ENCODE measurements at places on chromosomes 3 and 15.

- no peak for DNase-seq
Measured at GRCh38 chr15:61064651-61065050, 164.5 kb downstream of the RORA start.

GRCh38 chr3:104687362-104687761 lies 679.3 kb upstream of the ALCAM start:
- no peak for DNase-seq

DNA sequence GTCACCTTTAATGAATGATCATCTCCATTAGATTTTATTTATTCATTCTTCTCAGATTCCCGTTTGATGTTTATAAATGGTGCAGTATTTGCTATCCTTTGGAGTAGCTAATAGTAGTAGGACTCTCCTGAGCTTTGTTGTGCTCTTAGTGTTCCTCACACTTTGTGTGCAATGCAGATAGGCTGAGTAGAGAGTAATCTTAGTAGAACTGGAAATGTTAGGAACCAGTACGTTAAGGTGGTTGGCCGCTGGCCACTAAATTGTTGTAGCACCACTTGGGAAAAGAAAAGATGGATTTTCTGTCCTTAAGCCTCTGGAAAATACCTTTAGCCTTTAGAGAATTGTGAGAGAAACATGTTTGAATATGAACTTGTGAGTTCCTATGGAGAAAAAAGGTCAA lies 19.9 kb upstream of the EBLN2 start:
- no peak for DNase-seq

DNA sequence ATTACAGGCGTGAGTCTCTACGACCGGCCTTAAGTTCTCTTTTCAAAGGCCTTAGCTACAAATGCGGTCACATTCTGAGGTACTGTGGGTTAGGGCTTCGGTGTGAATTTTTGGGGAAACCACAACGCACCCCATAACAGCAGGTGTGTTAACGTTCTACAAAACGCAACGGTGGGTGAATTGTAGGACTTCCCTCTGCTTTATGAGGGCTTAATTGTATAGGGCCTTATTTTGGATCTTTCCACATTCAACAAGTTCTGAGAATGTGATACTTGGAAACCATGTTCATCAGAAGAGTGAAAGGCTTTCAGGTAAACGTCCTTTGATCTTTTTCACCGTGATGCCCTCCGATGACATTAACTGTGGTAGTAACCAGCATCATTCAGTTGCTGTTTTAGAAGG lies 998.6 kb upstream of the CFAP20DC start:
- DNase-seq, result no peak

- DNase-seq, result no peak
Measured at GRCh38 chr3:11555211-11555782, 88.4 kb downstream of the VGLL4 start.

- no peak for DNase-seq
Measured at GRCh38 chr15:93088200-93088980, 621 bp downstream of the RGMA start.

- DNase-seq, result no peak
Measured at GRCh38 chr3:180776433-180776832, 97.1 kb upstream of the CCDC39 start.

- DNase-seq, result peak; percentile 64
Measured at GRCh38 chr15:66907826-66908743, 157.3 kb upstream of the SMAD3 start.

DNA sequence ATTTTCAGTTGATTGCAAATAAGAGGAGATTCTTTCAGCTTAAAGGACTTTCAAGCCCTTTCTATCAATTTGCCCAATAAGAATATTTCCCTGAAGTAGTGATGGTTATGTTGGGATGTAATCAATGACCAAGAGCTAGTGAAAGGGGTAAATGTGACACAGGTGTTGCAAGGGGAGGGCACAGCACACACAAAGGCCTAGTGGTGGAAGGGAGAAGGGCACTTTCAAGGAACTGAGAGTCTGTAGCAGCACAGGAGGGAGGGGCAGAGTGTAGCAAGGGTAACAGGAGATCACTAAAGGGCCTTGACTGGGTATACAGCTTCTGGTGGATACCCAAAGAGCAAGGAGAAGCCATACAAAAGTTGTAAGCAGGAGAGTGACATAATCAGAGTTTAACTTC lies 217.8 kb upstream of the ARHGEF26 start:
- no peak for DNase-seq

GRCh38 chr3:68121287-68121686 lies 466.9 kb upstream of the SUCLG2 start:
- no peak for DNase-seq

GRCh38 chr3:131217296-131217741 lies 164.3 kb upstream of the NUDT16 start:
- no peak for DNase-seq

DNA sequence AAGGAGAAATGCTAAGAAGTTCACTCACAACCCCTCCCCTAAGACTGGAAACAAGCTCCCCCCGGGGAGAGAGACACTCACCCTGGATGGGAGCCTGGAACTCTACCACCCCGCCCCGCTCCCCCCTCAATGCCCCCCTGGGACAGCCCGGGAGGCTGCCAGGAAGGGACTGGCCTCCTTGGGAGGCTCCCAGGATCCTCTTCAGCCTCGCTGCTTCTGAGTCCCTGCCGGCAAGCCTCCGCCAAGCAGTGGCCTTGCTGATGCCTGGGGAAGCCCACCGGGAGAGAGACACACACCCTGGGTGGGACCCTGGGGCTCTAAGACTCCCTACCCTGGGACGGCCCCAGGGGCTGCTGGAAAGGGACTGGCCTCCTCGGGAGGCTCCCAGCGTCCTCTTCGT lies 33.4 kb downstream of the CPEB1 start:
- DNase-seq, result no peak

- no peak for DNase-seq
Measured at GRCh38 chr3:98680723-98681122, 82.4 kb upstream of the ST3GAL6 start.

DNA sequence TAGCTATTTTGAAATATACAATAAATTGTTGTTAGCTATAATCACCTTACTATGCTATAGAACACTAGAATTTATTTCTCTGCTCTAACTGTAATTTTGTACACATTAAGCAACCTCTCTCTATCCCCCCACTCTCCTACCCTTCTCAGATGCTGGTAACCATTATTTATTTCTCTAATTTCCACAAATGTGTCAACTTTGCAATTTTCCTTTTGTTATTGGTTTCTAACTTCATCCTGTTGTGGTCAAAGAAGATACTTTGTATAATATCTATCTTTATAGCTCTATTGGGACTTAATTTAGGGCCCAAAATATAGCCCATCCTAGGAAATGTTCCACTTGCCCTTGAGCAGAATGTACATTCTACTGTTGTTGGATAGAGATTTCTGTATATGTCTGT lies 229.3 kb downstream of the SATB1 start:
- DNase-seq, result no peak

- no peak for DNase-seq
Measured at GRCh38 chr15:45439521-45440260, 61.3 kb upstream of the GATM start.

- DNase-seq, result no peak
Measured at GRCh38 chr3:25273582-25274171, 154.4 kb upstream of the RARB start.

DNA sequence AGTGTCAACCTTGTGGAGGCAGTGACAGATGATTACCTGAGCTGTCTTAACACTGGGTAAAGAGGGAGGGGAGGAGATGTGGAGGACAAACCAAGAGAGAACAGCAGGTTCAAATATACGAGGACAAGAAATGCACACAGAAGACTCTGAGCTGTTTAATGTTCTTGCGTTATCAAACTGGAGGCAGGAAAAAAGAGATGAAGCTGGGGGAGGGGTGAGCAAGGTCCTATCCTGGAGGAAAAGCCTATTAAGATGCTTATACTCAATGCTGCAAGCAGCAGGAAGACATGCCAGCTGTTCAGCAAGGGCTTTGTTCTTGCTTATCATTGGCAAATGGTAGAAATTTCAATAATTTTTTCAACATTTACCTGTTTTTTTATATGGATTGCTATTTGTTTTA lies 345.7 kb upstream of the TRIM42 start:
- DNase-seq, result no peak

- no peak for DNase-seq
Measured at GRCh38 chr3:53994986-53995603, 103.4 kb upstream of the SELENOK start.

DNA sequence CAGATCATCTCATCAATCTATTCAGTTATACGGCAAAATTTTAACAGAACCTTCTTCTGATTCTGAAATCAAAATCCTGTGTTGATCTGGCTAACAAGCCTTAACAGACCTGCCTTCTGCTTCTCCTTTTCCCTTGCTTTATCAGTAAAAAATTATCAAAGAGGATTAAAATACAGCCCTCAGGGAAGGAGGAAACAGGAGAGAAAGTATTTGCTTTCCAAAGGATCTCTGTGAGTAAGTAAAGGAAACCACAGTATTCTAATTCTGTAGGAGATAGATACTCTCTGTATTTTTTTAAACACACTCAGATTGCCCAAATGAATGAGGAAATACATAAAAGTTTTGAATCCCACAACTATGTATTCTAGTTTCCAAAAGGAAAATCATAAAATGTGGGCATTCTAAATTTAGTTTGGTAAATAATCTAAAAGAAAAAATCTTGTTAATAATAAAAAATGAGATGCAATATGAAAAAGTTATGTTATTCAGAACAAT lies 221.8 kb downstream of the ZIC1 start:
- DNase-seq, result no peak

- DNase-seq, result no peak
Measured at GRCh38 chr15:99956022-99956775, 223.0 kb upstream of the LYSMD4 start.

Data from head of caudate nucleus (tissue), 42 donors.